ENCODE measurements at places on chromosomes 12 and 14.

GRCh38 chr12:41621291-41621690, 433.2 kb downstream of the PDZRN4 start:
- DNase-seq, result no peak

GRCh38 chr12:91811481-91812287, 334.0 kb downstream of the BTG1 start:
- peak; percentile 78 for DNase-seq

DNA sequence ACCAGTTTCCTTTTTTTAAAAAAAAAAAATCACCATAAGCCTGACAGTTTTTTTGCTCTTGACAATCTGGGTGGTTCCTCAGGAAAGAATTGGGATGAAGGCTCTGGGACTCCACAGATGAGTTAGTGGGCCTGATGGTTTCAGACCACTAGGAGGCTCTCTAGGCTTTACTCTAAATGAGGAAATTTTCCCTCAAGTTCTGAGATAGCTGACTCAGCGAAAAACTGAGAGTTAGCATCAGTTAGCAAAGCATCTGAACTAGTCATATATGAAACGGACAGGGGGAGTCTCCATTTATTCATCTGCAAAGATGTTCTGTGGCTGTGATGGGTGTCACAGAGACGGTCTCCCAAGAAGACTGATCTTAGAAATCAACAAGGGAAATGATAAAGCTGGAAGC, 314.3 kb upstream of the OR4E1 start:
- peak; percentile 50 for DNase-seq

DNA sequence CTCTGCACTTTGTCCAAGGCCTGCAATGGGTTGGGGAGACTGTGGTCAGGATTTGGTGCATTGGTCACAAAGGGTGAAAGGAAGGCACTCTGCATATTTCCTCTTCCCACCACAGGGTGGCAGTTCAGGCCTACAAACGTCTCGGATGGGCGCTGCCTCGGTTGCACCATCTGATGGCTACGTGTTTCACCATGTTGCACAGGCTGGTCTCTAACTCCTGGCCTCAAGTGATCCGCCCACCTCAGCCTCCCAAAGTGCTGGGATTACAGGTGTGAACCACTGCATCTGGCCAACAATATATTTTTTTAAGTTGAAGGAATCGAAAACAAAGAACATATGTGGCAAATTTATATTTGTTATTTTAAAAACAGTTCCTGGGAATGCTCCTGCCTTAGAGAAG, 35.1 kb downstream of the TMBIM6 start:
- peak; percentile 77 for DNase-seq

- no peak for DNase-seq
These were observed 36.1 kb upstream of the EVL start for GRCh38 chr14:100028990-100029677.
